Thoracic aorta (tissue), 2 donors: ENCODE measurements at places on chromosomes 16 and 17. TPM values are rescaled to one million over a fixed set of nuclear protein-coding genes. Genes with fewer than 3 reads are reported as not detected.
A peak's percentile ranks its signal among the peaks of the same experiment; 100 is the strongest.

GRCh38 chr16:85461022-85461813 lies 151.9 kb upstream of the GSE1 start:
- no peak for DNase-seq

GRCh38 chr17:42279776-42280630 lies 3.8 kb upstream of the STAT5B start:
- no peak for DNase-seq

GRCh38 chr17:74337834-74338500 lies 11.9 kb downstream of the KIF19 start:
- no peak for DNase-seq

PRSS8 gene
- total RNA-seq: not detected

- no peak for DNase-seq
These were observed 1.4 kb downstream of the GIT1 start for GRCh38 chr17:29588017-29588561.

SOX9 gene
- 3.6 TPM for total RNA-seq

- no peak for DNase-seq
These were observed 7.6 kb downstream of the XPO6 start for GRCh38 chr16:28204204-28204603.

GRCh38 chr16:68116256-68116867 lies 31.2 kb downstream of the NFATC3 start:
- DNase-seq: no peak

DNA sequence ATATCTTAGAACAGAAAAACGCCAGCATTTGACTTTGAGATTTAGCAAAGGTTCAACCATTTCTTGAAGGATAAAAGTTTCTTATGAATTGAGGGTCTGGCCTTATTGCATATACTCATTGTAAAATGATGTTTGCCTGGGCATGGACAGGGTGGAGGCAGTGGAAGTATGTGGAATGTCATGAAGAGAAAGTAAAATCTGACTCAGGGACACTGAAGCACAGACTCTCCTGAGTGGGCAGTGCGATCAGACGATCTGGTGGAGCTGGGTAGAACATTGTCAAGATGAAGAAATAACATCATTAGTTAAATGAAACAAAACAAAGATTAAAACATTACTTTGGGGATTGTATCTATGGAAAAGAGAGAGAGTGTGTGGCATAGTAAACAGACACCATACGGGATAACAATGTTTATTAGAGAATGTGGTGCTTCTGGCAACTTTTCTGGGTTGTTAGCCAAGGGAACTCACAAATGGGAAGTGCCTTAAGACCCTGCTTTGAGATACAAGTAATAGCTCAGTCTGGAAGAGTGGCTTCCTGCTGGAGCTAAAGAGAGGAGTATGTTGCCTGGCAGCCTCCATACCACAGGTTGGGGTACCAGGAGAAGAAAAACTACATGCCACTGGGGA lies 4.4 kb downstream of the MAP3K3 start:
- DNase-seq: no peak

- DNase-seq: no peak
These were observed 820 bp downstream of the TLCD1 start for GRCh38 chr17:28725166-28725659.

- DNase-seq: no peak
These were observed 136.9 kb downstream of the IRF8 start for GRCh38 chr16:86035906-86036305.

ENPP7 gene
- not detected for total RNA-seq

GRCh38 chr16:28140788-28141618 lies 70.8 kb downstream of the XPO6 start:
- DNase-seq: no peak

SSTR5 gene
- 3.8 TPM for total RNA-seq

GRCh38 chr17:17548044-17548443 lies 43.5 kb downstream of the PEMT start:
- no peak for DNase-seq

- DNase-seq: no peak
These were observed 21.3 kb upstream of the EMP2 start for GRCh38 chr16:10601444-10602408.

DNA sequence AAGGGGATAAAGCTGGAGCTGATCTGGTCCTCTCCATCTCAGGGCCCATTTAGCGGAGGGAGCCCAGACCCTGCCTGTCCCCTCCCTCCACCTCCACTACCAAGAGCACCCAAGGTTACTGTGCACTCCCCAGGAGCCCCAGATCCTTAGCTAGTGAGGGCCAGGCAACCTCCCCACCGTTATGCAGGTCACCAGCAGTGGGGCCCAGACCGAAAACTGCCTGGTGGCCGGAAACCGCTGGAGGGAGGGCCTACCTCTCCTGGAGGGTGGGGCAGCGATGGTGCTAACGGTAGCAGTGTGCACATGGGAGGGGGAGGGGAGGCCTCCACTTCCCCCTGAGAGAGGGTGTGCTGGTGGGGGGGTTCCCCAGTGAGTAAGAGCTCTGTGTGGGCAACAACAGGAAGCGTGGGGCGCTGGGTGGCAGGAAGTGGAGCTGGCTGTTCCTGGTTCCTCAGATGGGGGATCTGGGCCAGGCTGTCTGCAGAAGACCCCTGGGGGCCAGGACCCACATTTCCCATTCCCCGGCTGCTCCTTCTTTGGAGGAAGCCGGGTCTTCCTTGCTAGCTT lies 4.4 kb downstream of the FMNL1 start:
- DNase-seq: peak; percentile 20

GRCh38 chr16:15492091-15492740 lies 57.8 kb downstream of the BMERB1 start:
- DNase-seq: no peak

MAPT gene
- total RNA-seq: 4.6 TPM

KLHL10 gene
- total RNA-seq: not detected

KRT20 gene
- total RNA-seq: 1.8 TPM

DNA sequence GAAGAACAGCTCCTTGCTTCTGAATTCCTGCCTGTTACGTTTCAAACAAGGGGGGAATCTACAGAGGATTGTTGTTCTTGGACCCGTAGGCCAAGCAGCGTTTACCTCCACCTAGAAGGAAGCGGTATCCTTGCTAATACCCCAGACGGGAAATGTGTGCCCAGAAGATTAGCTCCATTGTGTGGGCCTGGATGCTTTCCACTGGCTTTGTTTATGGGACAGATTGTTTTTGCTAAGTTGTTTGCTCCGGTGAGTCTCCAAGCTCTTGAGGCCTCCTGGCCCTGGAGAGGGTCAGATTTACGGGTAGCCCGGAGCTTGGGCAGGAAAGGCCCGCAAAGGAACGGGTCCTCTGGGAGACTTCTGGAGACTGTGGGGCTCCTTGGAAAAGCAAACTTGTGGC lies 28.4 kb upstream of the MRTFB start:
- no peak for DNase-seq

DNA sequence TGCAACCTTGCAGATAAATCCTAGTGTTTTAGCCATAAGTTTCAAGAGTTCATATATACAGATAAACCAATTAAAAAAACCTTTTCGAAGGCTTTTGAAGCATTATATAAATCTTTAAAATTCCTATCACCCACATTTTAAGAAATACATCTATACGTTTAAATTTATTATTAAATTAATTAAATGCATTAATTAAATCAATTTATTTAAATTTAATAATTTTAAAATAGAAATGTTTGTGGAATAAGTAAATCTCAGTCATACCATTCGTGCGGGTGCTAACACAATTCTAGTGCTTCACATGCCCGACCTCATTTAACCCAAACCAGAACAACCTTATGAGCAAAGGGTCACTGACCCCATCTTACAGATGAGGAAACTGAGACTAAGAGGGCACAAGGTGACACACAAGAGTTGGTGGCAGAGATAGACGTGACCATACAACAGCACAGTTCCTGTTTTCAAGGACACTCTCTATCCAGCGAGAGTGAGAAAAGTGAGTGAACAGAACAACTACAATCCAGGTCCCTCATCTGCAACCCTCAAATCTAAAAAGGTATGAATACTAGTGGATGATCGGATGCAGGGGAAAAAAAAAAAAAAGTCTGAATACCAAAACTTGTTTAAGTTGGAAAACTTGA lies 1.4 kb downstream of the NSMCE1 start:
- no peak for DNase-seq

TMC6 gene
- total RNA-seq: 22.6 TPM

GRCh38 chr16:56682703-56683397 lies 580 bp downstream of the MT1X start:
- DNase-seq: no peak

DNA sequence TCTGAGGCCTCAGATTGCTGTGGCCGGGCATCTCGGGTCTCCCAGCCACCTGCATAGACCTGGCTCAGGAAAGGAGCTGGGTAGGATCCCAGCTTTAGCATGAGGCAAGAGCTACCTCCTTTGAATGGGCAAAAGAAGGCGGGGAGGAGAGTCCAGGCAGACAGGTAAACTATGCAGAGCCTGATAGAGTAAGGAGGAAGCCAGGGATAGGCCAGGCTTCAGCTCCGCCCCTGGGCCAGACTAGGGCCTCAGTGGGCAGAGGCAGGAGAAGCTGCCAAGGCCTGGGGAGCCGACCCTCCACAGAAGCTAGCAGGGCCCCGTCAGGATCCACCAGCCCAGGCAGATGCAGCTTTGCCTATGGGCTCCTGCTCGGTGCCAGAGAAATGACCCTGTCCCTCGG lies 22.6 kb upstream of the UBE2G1 start:
- no peak for DNase-seq

DNA sequence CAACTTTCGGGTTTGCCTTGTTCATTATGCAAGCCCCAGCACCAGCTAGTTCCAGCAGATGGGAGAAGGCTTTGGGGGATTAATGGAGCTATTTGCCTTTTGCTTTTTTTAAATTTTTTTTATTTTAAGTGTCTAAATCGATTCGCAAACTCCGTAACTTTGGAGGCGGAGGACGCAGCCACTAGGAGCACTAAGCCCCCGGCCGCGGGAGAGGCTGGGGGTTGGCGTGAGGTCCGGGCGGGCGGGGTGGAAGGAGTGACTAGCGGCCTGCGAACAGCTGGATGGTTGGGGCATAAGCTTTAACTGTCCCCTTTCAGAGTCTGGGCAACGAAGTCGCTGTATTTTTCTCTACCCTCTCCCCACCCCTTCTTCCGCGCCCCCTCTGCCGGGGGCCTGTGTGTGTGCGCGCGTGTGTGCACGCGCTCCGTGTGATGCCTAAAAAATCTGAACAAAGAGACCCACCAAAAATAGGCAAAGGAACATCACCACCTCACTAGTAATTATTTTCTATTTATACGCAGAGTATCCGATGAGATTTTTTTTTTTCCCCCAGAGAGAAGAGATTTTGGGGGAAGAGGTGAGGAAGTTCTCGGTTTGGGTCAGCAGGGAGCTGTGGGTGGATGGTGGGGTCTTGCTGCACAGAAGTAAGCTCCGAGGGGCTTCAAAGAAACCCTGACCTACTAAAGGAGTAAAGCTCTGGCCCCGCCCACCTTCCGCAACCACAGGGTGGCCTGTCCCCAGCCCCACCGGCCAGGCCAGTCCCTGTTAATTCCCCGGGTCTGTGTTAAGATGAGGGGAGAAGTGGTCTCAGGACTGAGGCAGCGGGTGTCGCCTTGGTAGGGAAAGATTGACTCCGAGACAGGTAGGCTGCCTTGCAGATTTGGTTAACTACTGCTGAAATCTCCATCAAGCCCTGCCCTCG lies 2.3 kb downstream of the SHISA9 start:
- DNase-seq: no peak

NMT1 gene
- 64.8 TPM for total RNA-seq

DNA sequence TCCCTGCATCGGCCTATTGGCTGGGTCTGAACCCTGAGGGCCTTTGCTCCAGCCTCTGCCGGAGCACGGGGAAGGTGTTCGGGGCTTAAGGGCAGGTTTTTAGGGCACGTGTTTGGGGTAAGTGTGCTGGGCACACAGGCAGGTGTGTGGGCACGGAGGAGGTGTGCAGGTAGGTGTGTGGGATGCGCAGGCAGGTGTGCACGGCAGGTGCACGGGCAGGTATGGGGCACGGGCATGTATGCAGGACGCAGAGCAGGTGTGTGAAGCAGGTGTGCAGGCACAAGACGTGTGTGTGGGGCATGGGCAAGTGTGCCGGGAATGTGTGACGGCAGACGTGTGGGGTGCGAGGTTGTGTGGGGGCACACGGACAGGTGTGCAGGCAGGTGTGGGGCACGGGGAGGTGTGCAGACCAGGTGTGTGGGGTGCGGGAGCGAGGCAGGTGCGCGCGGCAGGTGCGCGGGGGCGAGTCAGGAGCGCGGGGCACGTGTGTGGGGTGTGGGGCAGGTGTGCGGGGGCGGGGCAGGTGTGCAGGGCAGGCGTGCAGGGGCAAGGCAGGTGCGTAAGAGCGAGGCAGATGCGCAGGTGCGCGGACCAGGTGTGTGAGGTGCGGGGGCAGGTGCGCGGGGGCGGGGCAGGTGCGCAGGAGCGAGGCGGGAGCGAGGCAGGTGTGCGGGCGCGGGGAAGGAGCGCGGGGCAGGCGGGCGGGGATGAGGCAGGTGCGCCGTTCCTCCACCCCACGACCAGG lies 28.6 kb upstream of the METRNL start:
- DNase-seq: no peak

FAM117A gene
- 23.7 TPM for total RNA-seq

DNA sequence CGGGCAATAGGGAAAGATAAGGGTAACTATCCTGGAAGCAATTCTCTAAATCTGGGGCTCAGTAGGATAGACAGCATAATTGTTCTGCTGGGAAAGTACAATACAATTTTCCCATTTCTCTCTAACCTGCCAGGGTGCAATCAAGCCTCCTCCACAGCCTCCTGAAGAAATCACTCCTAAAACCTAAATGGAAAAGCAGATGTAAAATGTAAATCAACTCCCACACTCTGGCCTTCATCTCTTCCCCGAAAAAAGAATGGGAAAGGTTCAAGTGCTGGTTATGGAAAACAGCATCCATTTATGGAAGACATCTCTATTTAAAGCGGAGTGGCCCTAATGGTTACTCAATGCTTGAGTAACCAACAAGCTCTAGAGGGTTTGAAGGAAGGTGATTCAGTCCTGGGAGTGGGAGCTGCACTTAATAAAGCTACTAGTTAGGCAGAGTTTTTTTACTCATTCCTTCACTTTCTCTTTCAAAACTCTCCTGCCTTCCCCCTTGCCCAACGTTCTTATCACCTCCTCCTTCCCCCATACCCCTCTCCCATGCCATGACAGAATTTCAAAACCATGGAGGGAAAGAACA lies 5.1 kb downstream of the MMD start:
- no peak for DNase-seq

GRCh38 chr17:48553826-48554225 lies 8.9 kb upstream of the HOXB2 start:
- DNase-seq: no peak

USP6 gene
- 2.0 TPM for total RNA-seq

GRCh38 chr16:84179612-84180320 lies 7.1 kb downstream of the TAF1C start:
- no peak for DNase-seq

GRCh38 chr17:2695961-2696760 lies 15.4 kb downstream of the CLUH start:
- no peak for DNase-seq

SLC4A1 gene
- not detected for total RNA-seq

DNA sequence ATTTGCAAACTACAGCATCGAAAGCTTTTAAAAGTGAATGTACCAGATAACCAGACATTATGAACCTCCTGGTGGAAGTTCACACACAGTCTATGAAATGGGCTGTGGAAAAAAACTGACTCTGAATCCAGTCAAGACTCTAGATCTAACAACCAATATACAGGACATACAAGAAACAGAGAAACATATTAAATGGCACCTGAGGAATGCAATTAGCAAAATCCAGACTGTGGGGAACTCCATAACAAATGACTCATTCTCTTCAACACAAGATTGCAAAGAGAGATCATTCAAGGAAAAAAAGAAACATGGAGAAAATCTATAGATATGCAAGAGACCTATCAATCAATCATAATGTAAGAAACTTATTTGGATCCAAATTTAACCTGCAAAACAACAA lies 119.0 kb downstream of the MYO1D start:
- DNase-seq: no peak

GRCh38 chr17:68579194-68579927 lies 21.8 kb downstream of the FAM20A start:
- no peak for DNase-seq

LLGL2 gene
- 6.4 TPM for total RNA-seq
